Testis (tissue), 5 donors: ENCODE measurements at places on chromosomes 16 and 17. TPM values are rescaled to one million over a fixed set of nuclear protein-coding genes. Genes with fewer than 3 reads are reported as not detected.

SCNN1G gene
- polyA plus RNA-seq = not detected

NXN gene
- 23.0 TPM for polyA plus RNA-seq

KRT27 gene
- polyA plus RNA-seq = 0.58 TPM

OR1E2 gene
- polyA plus RNA-seq = not detected

PRSS22 gene
- 0.38 TPM for polyA plus RNA-seq

TBC1D3G gene
- 34.2 TPM for polyA plus RNA-seq

CACNA1G gene
- 1.7 TPM for polyA plus RNA-seq

KATNIP gene
- polyA plus RNA-seq = 43.2 TPM
